ENCODE measurements at places on chromosomes 7 and 10.

- DNase-seq, result no peak
These were observed 27.6 kb upstream of the RBM20 start for GRCh38 chr10:110616493-110617033.

GRCh38 chr10:25912866-25913265, 21.2 kb upstream of the MYO3A start:
- no peak for DNase-seq

DNA sequence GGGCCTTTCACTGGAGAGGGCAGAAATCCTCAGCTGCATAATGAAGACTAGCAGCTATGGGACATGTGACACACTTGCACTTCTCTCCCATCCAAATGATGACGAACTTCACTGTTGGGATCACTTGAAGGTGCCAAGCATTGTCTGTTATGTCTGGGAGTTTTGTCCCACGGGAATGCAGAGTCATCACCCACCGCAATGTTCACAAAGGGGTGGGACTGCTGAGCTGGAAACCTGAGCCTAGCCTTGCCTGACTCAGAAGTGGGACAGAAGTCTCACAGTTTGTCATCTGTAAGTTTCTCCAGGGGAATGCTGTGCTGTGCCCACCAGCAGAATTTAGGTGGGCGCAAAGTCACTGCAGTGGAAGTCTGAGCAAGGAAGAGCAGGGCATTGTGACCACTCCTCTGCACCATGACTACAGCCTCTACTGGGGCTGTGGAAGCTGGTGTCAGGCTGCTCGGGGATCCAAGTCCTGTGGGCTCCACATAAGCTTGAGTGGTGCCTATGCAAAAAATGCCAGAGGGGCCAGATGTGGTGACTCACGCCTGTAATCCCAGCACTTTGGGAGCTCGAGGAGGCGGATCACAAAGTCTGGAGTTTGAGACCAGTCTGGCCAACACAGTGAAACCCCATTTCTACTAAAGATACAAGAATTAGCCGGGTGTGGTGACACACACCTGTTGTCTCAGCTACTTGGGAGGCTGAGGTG, 472.0 kb upstream of the CNTNAP2 start:
- no peak for DNase-seq

- no peak for DNase-seq
These were observed 49.9 kb downstream of the CALML3 start for GRCh38 chr10:5574642-5575131.

DNA sequence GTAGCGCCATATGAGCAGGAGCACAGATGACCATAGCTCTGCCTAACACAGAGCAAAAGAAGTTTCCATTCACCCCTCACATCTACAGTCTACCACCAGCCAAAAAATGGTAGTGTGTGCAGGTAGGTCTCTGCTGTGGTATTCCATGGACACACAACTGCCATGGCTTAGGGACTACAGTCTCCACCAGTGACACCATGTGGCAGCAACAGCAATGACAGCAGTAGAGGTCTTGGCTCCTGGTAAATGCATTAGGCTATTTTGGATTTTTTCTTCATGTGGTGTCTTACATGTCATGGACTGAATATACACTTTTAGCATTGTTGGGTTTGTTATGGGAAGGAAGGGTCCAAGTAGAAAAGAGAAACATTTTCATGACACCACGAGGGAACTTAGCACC, 70.1 kb upstream of the CABCOCO1 start:
- DNase-seq, result no peak

GRCh38 chr10:131746241-131746711, 154.5 kb upstream of the PPP2R2D start:
- DNase-seq, result no peak

GRCh38 chr10:102413806-102414561, 4.6 kb downstream of the PSD start:
- no peak for DNase-seq

DNA sequence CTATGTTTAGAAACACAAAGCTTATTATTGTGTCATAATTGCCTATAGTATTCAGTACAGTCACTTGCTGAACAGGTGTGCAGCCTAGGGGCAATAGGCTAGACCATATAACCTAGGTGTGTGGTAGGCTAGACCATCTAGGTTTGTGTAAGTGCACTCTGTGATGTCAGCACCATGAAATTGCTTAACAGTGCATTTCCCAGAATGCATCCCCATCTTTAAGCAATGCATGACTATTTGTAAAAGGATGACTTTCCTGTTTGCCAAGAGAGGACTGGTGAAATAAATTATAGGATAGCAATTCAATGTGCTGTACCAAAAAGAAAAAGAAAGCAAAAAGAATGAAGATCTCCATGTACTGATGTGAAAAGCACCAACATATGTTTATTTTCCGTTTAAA, 288.7 kb upstream of the AUTS2 start:
- no peak for DNase-seq

- DNase-seq, result no peak
These were observed 213.1 kb downstream of the CREB5 start for GRCh38 chr7:28625432-28625831.

DNA sequence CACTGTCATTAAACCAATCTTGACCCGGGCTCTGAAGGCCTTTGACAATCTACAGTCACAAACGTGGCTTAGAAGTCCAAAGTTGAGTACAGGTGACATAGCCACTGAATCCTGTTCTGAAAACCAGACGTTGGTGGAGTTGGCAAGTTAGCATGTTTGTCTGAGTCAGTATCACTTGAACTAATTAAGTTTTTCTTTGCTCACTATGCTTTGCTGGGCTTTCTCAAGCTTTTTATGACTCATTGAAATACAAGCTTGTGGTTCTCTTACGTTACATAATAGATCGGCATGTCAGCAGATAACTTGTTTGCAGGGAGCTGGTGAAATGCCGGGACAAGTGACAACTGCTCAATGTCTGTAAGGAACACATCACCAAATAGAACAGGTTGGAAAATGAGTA, 53.8 kb downstream of the ARL5B start:
- no peak for DNase-seq

DNA sequence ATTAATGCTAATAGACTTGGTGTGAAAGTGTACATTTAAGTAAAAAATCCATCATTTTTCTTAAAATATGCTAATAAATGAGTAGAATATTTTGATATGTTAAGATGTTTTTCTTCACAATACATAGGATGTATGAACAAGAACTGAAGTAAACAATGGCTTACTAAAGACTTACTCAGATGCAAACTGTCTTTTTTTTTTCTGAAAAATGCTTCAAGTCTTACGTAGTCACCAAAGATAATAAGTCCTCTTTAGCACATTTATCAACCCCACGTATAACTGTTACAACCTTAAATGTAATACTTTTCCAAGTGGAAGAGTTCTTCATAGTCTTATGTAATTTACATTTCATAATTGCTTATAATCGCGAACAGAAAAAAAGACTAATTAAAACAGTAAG, 54.8 kb downstream of the MDFIC start:
- no peak for DNase-seq

- DNase-seq, result no peak
These were observed 32.3 kb downstream of the SMURF1 start for GRCh38 chr7:99111591-99111990.

GRCh38 chr7:155951554-155952158, 139.4 kb upstream of the SHH start:
- DNase-seq, result peak; percentile 22

DNA sequence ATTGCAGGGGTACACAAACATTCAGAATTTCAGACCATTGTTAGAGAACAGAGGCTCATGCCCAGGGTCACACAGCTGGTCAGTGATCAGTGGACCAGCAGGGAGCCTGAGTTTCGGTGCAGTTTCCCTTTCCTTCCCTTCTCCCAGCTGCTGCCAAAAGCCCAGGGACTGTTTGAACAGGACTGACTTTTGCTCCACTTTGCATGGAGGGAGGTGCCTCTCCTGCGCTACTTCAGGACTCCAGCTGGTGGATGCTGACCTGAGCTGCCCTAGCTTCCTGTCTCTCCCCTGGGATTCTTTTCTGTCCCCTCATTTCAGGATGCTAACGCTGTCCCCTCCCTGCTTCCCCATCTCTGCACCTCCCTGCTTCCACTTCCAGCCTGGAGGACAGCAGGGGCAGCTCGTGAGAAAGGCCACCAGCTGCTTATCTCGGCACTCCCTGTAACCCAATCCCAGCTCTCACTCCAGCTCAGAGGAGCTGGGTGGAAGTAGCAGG, 14.5 kb downstream of the SH2D4B start:
- no peak for DNase-seq

DNA sequence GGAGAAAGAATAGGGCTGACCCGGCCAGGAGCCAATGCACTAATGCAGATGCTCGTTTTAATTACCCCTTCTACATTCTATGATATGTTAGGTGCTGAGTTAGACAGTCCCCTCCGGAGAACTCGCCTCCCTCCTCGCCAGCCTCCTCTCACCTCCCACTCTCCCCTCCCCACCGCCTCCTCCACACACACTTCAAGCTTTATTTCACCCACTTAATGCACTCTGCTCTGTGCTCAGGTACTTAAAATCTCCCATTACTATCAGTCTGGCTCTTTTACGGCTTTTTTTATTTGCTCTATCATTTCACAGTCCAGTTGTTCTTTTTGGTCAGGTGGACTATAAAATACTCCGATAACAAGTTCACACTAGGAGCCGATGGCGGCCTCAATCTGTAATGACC, 231.6 kb downstream of the TEX36 start:
- DNase-seq, result no peak

- no peak for DNase-seq
These were observed 123.4 kb downstream of the SPAG6 start for GRCh38 chr10:22468570-22469320.

DNA sequence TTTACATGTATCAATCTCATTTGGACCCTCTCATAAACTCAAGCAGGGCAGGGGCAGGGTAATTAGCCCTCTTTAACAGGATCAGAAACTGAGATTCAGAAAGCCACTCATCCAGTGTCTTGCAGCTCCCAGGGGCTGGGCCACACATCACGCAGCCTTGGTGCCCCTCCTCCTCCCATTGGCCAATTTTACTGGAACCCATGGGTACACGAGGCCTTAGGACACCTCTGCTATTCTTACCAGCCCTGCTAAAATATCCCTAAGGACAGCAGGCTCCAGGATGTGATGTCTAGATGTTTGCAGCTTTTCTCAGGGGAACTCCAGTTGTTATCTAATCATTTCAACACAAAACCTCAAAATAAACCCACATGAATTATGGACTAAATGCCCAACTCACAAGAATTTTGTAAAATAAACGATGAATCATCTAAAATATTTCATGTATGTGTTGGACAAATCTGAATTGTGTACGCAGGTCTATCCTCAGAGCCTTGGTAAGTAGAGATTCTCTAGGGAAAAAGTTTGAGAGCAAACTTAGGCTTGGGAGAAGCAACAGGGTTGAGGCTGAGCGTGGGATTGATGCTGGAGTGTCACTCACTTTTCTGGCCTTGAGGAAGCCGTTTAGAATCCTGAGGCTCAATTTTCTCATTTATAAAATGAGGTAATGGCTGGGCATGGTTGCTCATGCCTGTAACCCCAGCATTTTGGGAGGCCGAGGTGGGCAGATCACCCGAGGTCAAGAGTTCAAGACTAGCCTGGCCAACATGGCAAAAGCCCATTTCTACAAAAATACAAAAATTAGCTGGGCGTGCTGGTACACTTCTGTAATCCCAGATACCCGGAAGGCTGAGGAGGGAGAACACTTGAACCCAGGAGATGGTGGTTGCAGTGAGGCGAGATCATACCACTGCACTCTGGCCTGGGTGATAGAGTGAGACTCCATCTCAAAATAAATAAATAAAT, 69.7 kb upstream of the TNS3 start:
- DNase-seq, result no peak

DNA sequence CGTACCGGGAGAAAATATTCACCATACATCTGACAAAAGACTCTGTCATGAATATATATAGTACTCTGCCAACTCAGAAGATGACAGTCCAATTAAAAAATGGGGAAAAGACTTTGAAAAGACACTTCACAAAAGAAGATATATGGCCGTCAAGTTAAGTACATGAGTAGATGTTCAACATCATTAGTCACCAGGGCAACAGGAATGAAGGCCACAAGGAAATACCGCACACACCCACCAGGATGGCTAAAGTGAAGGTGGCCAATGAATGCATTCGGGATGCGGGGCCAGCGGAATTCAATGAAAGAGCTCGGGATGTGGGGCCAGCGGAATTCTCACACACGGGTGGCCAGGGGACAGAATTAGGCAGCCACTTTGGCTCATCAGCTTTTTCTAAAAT, 42.2 kb downstream of the MAD1L1 start:
- no peak for DNase-seq

DNA sequence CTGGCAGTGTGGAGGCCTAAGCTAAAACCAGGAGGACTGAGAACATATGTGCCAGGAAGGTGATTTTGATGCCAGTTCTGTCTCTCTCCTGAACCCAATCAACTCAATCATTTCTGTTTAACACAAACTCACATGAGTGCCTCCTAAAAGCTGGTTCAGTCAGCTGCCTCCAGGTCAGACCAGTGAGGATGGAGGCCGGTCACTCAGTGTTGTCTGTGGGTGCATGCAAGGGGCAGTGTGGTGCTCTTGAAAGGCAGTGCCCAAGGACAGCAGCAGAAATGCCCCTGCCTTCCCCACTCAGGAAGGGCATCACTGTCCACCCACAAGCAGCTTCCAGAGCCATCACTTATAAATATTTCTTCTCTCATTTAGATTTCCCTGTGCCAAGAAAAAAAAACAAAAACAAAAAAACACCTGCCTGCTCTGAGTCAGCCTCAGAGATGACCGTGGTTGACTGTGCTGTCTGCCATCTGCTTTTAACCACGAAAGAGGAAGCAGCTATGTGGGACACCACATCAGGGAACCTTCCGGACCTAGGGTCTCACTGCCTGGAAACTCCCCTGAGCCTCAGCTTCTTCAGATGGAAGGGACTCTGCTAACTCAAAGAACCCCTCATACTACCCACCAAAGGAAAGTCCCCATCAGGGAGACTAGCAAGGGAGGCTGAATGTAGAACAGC, 39.1 kb downstream of the VOPP1 start:
- DNase-seq, result no peak

DNA sequence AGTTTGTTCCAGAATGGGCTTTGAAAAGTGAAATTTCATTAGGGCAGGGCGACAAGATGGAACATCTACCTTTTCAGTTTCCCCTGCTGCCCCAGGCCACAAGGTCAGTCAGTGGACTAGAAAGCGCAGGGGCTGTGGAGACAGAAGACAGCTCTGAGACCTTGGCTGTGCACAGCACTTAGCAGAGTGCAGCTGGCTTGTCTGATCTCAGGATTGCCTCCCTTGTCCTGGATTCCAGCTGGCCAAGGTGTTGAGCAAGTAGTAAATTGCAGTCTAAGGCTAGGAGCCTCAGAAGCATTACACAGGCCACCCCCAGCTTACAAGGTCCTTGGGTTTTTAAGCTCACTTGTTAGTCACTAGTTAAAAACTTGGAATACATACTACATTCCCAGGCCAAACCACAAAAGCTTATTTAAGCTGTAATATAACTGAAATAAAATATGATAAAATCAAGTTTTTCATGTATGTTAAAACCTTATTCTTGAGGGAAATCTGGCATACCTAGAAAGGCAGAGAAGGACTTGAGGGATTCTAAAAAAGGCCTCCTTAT, 67.3 kb upstream of the NPY start:
- DNase-seq, result no peak

- no peak for DNase-seq
These were observed 13.4 kb upstream of the NT5C3A start for GRCh38 chr7:33075818-33076518.

GRCh38 chr10:73076360-73077183, 20.1 kb downstream of the P4HA1 start:
- no peak for DNase-seq

GRCh38 chr10:128642502-128642901, 516.3 kb upstream of the MKI67 start:
- DNase-seq, result no peak

GRCh38 chr10:71725998-71726579, 6.5 kb upstream of the C10orf105 start:
- no peak for DNase-seq
